Trophoblast cell (in vitro differentiated cells and primary cell): ENCODE measurements at places on chromosomes 16 and 17.

GRCh38 chr17:17672453-17673368 lies 8.5 kb upstream of the RAI1 start:
- no peak for DNase-seq

GRCh38 chr16:27326738-27327585 lies 13.2 kb downstream of the IL4R start:
- peak; percentile 90 for DNase-seq

DNA sequence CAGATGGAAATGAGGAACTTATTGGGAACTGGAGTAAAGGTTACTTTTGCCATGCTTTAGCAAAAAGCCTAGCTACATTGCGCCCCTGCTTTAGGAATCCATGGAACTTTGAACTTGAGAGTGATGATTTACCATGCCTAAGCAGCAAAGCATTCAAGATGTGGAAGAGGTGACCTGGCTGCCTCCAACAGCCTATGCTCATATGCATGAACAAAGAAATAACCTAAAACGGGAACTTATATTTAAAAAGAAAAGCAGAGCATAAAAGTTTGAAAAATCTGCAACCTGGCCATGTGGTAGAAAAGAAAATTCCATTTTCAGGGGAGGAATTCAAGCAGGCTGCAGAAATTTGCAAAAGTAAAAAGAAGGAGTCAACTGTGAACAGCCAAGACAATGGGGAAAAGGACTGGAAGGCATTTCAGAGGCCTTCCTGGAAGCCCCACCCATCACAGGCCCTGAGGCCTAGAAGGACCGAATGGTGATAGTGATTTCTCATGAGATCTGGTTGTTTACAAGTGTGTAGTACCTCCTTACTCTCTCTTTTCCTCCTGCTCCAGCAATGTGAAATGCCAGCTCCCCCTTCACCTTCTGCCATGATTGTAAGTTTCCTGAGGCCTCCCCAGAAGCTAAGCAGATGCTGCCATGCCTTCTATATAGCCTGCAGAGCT lies 48.7 kb downstream of the MRPS23 start:
- no peak for DNase-seq

DNA sequence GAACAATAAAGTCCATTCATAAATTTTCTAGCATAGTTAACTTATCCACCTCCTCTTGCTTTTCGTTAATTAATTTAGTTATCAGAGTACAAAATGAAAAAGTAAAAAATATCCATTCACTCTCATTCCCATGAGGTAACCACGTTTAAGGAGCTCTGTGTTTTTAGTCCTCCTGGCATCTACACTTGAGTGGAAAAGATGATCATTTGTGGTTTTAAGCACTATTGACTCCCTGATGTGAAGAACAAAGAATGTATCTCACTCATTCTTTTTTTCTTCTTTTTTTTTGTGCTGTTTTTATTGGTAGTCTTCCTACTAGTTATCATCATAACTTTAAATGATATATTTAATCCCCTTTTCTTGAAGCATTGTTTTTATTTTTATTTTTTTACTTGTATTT lies 26.1 kb downstream of the QPRT start:
- no peak for DNase-seq

- no peak for DNase-seq
Observed at GRCh38 chr16:27108826-27109665, 42.3 kb downstream of the C16orf82 start.

DNA sequence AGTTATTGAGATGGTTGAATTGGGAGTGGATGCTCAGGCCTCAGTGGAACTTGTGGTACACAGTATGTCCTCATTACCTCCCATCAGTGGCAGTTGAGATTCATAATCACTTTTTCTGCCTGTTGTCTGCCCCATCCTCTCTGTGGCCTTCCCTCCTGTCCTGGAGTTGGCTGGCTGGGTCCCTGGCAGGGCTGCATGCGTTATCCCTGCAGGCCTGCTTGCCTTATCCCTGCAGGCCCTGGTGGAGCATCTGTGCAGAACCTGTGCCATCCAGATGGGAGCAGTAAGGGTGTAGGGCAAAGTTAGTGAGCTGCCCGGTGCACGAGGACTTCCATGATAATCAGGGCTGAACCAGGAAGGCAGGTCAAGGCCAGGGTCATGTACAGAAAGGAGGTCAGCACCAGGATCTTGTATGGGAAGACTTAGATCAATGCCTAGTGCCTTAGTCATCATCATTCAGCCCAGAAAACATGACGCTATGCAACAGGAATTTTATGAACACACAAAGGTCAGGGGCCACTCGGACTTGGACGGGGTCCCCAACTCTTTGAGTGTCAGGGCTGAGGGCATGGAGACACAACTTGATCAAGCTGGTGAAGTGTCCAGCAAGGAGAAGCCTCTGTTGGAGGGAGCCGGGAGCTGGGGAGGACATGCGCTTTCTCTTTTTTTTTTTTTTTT lies 47.2 kb downstream of the ABCC1 start:
- no peak for DNase-seq

DNA sequence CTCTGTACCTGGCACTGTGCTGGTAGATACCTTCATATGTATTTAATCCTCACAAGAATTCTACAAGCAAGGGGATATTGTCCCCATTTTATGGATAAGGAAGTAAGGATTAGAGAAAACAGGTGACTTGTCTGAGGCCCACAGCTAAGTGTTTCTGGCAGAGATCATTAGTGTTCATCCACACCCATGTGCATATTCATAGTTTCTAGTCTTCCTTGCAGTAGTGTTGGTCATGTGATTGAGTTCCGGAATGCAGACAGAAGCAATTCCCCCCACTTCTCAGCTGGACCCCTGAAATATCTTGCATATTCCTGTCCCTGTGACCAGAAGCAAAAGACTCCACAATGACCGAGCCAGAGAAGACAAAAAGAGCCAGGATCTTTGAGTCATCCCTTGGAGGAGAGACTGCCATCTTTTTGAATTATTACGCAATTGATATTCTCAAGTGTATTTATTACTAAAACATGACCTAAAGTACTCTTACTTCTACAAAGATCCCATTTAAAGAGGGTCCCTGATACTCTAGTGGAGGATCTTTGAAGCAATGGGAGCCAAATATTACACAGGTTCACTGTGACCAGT lies 43.4 kb downstream of the SOX9 start:
- DNase-seq = no peak

GRCh38 chr17:68197997-68198930 lies 49.6 kb upstream of the AMZ2 start:
- DNase-seq = peak; percentile 96

DNA sequence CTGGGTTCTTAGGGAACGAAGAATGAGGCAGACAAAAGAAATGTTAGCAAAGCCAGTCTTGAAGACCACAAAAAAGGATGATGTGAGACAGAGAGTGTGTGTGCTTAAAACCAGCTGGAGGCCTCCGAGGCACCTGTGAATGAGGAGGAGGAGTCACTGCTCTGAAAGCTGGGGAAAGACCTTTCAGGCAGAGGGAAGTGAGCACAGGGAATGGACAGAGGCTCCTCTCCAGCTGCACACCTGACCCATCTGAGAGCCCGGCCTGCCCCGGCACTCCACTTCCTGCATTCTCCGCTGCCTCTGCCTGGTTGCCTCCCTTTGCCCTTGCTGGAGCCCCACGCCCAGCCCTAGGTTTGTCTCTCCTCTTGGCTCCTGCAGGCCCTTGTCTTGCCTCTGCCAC lies 55.2 kb upstream of the SREBF1 start:
- DNase-seq = no peak

DNA sequence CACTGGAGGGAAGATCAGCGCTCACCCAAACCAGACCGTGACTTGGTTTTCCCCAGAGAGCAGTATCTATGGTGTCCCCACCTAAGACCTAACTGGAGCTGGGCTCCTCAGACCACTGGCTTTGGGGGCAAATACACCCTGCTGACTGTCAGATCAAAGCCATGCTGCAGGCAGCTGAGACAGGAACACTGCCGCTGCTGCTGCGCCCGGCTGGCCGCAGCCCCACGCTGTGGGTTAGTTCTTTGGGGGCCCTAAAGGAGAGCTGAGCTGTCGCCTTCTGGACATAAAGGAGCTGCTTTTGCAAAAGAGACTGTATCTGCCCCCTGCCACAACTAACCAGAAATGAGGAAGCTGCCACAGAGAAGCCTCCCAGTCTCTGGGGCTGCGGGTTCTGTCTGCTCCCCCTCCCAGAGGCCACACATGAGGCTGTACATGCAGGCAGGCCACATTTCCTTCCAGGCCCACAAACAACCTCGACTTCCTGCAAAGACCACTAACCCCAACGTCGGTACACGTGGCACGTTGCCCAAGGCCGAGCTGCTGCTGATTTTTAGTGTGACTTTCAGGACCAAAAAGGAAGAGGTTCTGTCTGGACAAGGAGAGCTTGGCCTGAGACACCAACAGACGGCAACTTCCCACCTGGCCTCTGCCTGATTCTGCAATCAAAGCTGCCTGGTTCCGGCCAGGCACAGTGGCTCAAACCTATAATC lies 18.2 kb upstream of the ABR start:
- peak; percentile 28 for DNase-seq

- no peak for DNase-seq
Observed at GRCh38 chr17:31808521-31809050, 50.5 kb downstream of the COPRS start.
